ENCODE measurements at places on chromosomes 2 and 18.

GRCh38 chr18:58545338-58546296 is 83.3 kb downstream of the ALPK2 start:
- DNase-seq = no peak

- DNase-seq = no peak
Observed at GRCh38 chr18:66749030-66749429, 145.1 kb upstream of the CDH19 start.

DNA sequence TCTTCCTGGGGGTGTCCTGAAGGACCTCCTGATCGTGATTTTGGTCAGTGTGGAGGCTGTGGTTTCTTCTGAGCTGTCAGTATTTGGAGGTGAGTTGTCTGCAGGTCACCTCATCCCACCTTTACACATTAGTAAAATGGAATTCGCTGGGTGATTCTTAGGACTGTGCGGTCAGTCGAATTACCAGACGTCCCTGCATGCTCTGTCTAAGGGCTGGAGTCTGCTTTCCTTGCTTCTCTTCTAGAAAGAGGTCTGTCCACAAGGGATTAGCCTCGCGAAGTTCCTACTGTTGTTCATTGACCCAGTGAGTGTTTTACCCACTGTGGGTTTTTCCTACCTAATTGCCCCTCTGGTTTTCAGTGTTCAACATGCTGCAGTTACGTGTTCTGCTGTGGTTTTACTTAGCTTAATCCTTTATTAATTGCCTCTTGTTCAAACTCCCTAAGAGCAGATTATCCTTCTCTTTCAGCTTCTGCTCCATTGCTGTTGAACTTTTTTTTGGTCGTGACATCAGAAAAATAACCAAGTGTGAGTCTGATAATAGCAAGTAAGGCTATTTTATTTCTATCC is 183.4 kb downstream of the NEDD4L start:
- DNase-seq = no peak

DNA sequence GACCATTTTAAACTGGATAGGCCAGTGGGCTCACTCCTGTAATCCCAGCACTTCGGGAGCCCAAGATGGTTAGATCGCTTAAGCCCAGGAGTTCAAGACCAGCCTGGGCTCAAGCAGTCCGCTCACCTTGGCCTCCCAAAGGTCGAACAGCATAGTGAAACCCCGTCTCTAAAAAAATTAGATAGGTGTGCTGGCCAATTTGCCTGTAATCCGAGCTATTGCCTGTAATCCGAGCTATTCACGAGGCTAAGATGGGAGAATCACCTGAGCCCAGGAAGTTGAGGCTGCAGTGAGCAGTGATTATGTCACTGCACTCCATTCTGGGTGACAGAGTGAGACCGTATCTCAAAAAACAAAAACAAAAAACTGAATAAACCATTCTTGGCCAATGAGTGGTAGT is 52.6 kb upstream of the EMILIN2 start:
- no peak for DNase-seq

- no peak for DNase-seq
Observed at GRCh38 chr18:56200381-56200911, 437.9 kb downstream of the TXNL1 start.

- DNase-seq = no peak
Observed at GRCh38 chr2:104658144-104658835, 195.6 kb upstream of the POU3F3 start.

DNA sequence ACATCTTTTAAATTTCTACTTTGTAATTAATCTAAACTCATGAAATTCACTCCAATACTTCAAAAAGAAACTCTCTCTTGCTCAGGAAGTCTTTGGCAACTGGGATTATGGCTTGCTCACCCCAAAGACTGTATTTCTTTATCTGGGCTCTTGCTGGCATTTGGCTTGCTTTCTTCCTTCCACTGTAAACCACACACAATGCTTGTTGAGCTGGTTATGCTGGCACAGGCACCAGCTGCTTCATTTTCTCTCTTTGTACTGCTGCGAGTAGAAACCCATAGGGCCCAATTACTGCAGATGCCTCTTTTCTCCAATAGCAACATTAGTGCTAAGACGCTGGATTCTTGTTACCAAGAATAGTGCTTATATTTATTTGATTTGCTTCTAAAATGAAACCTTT is 51.4 kb downstream of the SLC38A11 start:
- no peak for DNase-seq

- DNase-seq = no peak
Observed at GRCh38 chr2:223643309-223643708, 41.1 kb upstream of the SCG2 start.

GRCh38 chr18:56152551-56153310 is 485.7 kb downstream of the TXNL1 start:
- no peak for DNase-seq

- DNase-seq = no peak
Observed at GRCh38 chr2:138823666-138824065, 43.5 kb upstream of the NXPH2 start.

- DNase-seq = no peak
Observed at GRCh38 chr2:122081751-122082150, 326.3 kb downstream of the TSN start.

Measured in activated CD8-positive, alpha-beta memory T cell treated with anti-CD3 and anti-CD28 coated beads for 4 hours (primary cell).